Hematopoietic multipotent progenitor cell (in vitro differentiated cells): ENCODE measurements at places on chromosomes 6 and 20.
A peak's percentile ranks its signal among the peaks of the same experiment; 100 is the strongest.

- no peak for DNase-seq
Measured at GRCh38 chr20:4299216-4299615, 283.9 kb upstream of the RNF24 start.

DNA sequence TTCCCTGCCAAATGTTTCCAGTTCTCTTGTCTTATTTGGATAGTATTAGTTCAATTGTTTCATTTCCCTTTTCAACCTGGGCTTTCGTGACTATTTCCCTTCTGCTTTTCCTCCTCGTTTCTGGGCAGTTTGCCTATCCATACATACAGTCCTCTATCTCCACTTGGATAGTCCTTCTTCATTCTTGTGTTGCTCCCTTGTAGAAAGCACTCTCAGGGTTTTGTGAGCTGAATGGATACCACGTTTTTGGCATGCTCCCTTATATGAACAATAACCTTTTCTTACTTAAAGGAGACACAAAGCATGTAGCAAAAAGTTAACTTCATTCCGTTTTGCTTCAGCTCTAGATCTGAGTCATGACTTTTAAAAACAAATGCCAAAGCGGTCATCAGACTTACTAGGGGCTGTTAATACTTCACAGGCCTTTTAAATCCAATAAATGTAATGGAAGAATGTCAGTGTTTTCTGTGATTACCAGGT is 16.6 kb downstream of the CRYBG1 start:
- DNase-seq: no peak

GRCh38 chr6:54873599-54873998 is 27.0 kb downstream of the FAM83B start:
- no peak for DNase-seq

- no peak for DNase-seq
Measured at GRCh38 chr20:22341508-22341907, 242.9 kb downstream of the FOXA2 start.

DNA sequence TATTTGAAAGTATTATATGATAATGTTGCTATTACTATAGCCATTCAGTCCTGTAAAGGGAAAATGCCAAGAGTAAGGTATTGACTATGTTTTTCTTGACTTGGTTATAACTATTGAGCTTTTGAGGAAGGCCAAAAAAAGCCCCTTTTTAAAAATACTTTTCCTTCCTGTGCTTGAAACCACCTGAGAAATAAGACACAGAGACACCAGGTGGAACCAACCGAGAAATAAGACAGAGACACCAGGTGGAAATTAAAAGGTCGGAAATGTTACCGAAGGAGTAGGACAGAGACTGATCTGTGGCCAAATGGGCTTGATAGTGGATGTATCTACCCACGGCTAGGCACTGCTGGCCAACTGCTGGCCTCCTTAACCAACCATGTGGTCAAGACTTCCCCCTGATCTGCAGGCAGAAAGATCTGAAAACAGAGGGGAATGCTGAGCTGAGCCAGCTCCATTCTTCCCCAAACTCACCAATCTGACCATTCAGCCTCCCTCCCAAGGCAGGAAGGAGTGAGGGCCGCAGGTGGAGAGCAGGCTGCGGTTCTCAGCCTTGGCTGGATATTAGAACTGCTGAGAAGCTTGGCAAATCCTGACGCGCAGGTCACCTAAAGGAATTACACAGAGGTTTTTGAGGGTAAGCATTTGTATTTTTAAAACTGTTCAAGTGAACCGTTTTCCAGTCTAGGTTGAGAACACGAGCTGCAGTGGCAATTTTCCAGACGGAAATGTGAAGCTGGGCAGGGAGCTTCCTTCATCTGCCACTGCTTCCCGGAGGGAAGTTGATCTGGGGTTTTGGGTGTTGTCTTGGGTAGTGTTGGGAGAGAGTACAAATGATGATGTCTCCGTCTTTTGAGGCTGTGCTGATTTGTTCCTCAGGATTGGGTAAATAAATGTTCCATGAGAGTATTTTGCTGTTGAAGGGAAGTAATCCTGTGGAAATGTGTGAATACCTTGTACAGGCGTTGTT is 121.7 kb upstream of the EXOC2 start:
- DNase-seq: no peak

DNA sequence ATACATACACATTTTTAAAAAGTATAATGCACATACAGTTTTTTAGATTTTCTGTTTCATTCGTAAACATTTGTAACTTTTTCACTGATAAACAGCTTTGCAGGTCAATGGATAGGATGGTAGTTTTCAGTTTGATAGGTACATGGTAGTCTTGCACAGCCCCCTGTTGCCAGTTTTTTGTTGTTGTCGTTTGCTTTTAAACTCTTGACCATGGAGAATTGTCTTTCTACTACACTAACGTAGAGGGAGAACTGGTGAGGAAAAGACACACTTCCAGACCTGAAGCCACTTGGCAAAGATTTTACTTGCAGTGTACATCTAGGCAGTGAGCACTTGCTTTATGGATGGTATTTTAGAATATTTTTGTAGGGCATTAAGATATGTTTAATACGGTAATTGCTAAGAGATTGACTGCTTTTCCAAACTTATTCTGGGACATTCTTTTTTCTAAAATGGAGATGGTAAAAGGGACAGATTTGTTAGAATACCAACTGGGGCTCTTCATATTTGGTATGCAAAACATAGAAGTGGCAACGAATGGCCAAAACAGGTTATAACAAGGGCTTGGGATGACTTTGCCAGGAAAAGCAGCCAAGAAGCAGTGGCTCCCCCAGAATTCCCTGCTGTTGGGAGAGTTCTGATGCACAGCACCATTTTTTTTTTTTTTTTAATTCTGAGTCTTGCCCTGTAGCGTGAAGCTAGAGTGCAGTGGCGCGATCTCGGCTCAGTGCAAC is 1.5 kb downstream of the PYGB start:
- DNase-seq: no peak

- DNase-seq: peak; percentile 18
Measured at GRCh38 chr6:42453654-42454427, 2.1 kb upstream of the TRERF1 start.

DNA sequence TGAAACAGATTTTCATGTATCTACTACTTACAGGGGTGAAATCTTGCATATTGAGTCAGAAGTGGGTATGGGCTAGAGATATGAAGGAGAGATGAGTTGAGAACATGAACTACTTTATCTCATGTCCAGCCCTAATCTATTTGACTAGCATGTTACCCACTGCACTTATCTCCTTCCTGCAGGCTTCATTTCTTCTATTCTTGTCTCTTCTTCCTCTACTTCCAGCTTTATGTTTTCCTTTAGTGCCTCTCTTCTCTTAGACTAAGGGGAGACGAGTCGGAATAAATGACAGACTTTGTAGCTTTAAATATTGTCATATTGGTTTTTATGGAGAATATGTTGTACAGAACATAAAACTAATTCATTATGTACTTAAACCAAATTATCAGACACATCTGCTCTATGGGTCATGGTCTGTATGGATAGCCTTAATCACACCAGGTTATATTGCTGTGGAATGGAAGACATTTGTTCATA is 5.3 kb downstream of the RAB32 start:
- no peak for DNase-seq

DNA sequence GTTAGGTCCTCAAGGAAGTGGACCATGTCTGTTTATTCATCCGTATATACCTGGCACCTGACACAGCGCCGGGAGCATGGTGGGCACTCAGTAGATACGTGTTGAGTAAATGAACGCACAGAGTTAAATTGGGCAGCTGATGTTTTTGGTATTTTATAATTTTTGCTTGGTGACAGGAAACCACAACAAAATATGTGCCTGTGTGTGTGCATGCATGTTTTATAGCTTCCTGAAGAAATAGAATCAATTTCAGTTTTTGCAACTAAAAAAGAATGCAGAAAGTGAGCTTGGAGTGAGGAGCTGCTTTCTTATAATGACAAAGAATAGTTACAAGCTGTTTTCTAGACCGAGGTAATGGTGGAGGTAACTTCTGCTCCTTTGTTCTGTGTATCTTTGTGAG is 91.4 kb downstream of the PLCB4 start:
- peak; percentile 73 for DNase-seq

GRCh38 chr6:31074401-31074800 is 38.0 kb downstream of the C6orf15 start:
- DNase-seq: no peak

- DNase-seq: no peak
Measured at GRCh38 chr6:97029552-97029951, 105.0 kb downstream of the KLHL32 start.

- no peak for DNase-seq
Measured at GRCh38 chr6:5905431-5906339, 101.0 kb downstream of the NRN1 start.
